ENCODE measurements at places on chromosomes 2 and 18. TPM values are rescaled to one million over a fixed set of nuclear protein-coding genes. Genes with fewer than 3 reads are reported as not detected.
A peak's percentile ranks its signal among the peaks of the same experiment; 100 is the strongest.

REG1B gene
- total RNA-seq = not detected

GRCh38 chr2:214550786-214551185 lies 139.9 kb downstream of the VWC2L start:
- no peak for DNase-seq

- DNase-seq = no peak
Observed at GRCh38 chr2:22449696-22450095, 935.3 kb upstream of the KLHL29 start.

DNA sequence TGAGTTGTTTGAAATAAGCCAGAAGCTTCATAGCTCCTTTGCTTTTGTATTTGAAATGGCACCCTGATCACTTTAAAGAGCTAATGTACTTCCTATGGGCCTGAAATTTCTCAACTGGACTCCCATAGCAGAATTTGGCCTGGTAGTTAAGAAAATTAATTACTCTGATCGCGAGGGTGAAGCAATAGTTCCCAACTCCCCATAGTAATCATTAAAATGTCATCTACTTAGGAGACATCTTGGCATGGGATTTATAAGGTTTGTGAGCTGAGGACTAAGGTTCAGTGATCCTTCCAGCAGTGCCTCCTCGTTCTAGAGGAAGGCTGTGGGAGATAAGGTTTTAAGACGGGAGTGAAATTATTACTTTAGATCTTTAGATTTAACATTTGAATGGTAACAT lies 581.0 kb downstream of the ARHGAP15 start:
- DNase-seq = no peak

- DNase-seq = peak; percentile 96
Observed at GRCh38 chr2:179106676-179107428, 56.9 kb upstream of the CCDC141 start.

DNA sequence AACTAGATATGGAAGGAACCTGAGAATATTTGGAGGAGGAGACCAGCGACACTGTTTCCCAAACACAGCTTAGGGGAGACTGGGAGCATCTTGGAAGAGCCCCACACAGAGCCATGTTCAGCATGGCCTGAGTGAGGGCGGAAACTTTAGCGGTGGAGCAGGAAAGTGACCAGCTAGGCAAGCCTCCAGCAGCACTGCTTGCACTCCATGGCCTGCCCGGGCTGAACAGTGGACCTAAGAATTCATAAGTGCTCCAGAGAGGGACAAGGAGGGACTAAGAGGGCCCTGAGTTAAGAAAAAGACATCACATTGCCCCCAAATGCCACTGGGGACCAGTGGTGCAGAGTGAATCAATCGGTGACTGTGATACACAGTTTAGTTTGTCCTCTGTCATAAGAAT lies 566.4 kb downstream of the TNS1 start:
- DNase-seq = no peak

Measured in epithelial cell of proximal tubule (primary cell).